ENCODE measurements at places on chromosomes 1 and 21.

DNA sequence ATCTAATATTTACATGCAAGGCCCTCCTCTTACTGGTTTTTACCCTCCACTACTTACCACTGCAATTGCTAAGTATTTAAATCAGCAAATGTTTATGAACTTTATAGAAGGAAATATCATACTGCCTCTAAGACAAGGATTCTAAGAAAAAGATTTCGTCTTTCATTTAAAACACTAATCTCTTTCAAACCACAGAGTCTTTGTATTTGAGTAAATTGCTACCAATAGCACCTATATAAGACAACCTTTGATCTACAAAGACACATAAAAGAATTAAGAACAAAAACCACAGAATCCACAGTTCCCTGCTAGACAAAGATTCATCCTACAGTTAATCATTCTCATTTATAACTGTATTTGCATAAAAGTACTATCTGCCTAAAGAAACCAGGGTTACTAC, 37.6 kb downstream of the RNF115 start:
- DNase-seq = no peak

- no peak for DNase-seq
Measured at GRCh38 chr21:36728371-36729111, 29.6 kb downstream of the SIM2 start.

- no peak for DNase-seq
Measured at GRCh38 chr1:45221716-45222115, 15.3 kb upstream of the ZSWIM5 start.

DNA sequence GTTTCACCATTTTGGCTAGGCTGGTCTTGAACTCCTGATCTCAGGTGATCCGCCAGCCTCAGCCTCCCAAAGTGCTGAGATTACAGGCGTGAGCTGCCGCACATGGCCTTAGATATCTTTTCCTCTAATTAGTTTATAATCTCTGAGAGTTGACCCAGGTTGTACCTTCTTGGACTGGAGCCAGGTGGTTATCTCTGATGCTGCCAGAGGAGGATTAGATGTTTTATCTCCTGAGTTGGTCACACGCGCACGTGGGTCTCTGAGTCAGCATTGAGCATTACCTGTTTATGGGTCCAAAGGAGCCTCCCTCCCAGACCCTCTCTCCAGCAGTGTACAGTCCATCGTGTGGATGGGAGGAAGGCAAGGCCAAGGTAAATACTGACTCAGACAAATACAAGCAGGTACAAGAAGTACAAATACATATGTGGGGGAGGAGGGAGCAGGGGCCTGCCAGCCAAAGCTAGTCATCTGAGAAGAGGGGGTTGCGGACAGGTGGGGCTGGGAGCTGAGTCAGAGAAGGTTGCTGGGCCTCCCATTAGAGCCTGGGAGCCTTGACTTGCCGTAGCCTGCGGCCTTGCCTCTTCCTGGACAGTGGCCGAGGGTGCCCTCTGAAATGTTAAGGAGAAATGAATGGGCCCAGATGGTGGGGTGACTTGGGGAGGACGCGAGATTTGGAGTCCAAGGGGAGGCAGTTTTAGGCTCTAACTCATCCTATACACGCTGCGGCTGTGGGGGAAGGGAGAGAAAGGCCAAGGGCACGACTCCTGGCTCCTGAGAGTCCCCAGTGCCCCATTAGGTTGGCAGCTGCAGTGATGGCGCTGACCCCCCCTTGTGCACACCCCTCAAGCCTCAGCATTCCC, 13.1 kb downstream of the IL6R start:
- DNase-seq = no peak

DNA sequence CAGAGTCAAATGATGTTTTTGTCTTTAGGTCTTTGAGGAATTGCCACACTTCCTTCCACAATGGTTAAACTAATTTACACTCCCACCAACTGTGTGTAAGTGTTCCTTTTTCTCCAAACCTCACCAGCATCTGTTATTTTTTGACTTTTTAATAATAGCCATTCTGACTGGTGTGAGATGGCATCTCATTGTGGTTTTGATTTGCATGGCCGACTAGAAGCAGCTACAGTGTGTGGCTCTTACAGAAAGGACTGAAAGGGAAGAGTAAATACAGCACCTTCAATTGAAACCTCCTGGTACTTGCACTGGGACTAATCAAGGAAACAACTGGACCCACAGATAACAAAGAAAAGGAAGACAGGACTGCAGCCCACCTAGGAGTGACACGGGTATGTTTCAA, 668.0 kb upstream of the RGS18 start:
- no peak for DNase-seq
